ENCODE measurements at places on chromosomes 5 and 9.

DNA sequence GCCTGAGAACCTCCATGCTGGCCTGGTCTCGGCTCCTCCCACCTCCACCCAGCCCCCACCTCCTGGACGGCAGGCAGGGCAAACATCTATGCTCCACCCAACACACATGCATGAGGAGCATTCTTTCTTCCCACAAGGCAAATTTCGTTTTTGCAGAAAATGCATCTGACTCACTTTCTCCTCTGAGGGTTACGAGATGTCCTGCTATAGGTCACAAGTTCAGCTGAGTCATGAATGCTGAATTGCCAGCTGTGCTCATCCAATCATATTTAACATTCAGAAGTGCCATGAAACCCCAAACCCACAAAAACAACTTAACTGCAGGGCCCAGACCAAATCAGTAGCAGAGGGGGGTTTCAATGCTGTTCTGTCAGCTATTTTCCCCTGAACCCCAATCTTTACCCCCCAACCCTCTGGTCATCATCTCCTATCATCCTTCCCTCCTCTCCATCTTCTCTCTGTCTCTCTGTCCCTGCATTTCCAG lies 39.0 kb upstream of the OSMR start:
- DNase-seq = no peak

GRCh38 chr9:136051837-136052471 lies 43.1 kb downstream of the NACC2 start:
- no peak for DNase-seq

GRCh38 chr9:132853482-132853881 lies 24.6 kb downstream of the AK8 start:
- no peak for DNase-seq

GRCh38 chr5:57456531-57457135 lies 26.0 kb downstream of the ACTBL2 start:
- no peak for DNase-seq

All from activated T-helper 9 cell treated with anti-CD3 and anti-CD28 coated beads, Interleukin-2, amount 50 U/mL, for 16 hours (primary cell).